ENCODE measurements at places on chromosomes 12 and 14.

- no peak for DNase-seq
Observed at GRCh38 chr12:120797677-120798642, 72.3 kb downstream of the ACADS start.

GRCh38 chr14:54364555-54365415, 32.0 kb upstream of the CDKN3 start:
- DNase-seq = no peak

GRCh38 chr14:38205949-38206665, 1.6 kb upstream of the SSTR1 start:
- no peak for DNase-seq

- DNase-seq = no peak
Observed at GRCh38 chr14:63867933-63868921, 15.4 kb downstream of the SYNE2 start.

GRCh38 chr14:100899884-100900771, 3.4 kb downstream of the RTL1 start:
- DNase-seq = peak; percentile 78

DNA sequence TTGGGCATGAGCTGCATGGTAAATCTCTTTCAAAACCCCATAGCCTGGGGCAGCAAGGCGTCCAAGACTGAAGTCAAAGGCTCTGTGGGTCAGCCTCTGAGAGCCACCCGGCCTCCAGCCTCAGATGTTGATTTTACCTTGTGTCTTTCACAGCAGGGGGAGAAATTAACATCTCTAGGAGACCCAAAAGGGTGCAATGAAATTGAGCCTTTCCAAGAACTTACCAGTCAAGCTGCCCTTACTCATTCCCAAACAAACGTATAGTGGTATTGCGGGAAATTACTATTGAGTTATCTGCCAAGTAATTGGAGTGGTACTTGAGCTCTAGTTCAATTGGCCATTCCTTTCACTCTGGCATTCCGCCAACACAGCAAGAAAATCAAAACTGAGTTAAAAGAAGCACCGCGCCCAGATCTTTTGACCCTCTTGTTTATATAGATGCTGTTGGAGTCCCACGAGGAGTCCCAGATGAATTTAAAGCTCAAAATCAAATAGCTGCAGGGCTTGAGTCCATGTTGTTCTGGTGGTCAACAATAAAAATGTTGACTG, 380.7 kb upstream of the SYT1 start:
- no peak for DNase-seq

DNA sequence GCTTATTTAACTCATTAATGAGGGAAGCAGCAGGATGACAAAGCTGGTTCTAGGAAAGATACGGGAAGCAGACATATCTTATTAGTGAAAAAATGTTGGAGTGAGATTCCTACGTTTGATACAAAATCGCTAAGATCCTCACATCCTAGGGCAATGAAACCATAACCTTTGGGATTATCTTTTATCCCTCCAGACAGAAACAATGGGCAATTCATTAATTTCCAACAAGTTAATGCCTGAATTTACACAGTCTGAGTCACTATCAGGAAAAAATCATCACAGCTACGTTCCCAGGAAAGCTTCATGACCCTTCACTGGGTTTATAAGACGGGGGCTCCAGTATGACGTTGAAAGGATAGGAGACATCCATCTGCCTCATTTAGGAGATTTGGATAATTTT, 45.0 kb downstream of the SLC24A4 start:
- DNase-seq = no peak

DNA sequence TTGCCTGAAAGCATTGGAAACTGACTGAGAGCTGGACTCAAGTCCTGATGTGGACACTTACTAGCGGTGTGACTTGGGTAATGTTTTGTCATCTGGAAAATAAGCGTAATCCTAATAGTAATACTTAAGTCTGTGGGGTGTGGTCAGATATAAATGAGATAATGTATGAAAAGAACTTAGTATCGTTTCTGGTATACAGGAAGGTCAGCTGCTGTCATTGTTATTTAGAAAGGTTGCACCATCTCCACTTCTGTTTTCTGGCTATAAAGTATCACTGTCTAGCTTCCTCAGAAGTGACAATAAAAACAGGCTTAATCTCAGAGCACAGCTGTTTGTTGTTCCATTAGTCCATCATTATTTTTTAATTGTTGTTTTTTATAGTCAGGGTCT, 34.1 kb upstream of the TUBA1C start:
- DNase-seq = no peak

GRCh38 chr12:69511016-69511415, 40.8 kb downstream of the FRS2 start:
- DNase-seq = no peak

DNA sequence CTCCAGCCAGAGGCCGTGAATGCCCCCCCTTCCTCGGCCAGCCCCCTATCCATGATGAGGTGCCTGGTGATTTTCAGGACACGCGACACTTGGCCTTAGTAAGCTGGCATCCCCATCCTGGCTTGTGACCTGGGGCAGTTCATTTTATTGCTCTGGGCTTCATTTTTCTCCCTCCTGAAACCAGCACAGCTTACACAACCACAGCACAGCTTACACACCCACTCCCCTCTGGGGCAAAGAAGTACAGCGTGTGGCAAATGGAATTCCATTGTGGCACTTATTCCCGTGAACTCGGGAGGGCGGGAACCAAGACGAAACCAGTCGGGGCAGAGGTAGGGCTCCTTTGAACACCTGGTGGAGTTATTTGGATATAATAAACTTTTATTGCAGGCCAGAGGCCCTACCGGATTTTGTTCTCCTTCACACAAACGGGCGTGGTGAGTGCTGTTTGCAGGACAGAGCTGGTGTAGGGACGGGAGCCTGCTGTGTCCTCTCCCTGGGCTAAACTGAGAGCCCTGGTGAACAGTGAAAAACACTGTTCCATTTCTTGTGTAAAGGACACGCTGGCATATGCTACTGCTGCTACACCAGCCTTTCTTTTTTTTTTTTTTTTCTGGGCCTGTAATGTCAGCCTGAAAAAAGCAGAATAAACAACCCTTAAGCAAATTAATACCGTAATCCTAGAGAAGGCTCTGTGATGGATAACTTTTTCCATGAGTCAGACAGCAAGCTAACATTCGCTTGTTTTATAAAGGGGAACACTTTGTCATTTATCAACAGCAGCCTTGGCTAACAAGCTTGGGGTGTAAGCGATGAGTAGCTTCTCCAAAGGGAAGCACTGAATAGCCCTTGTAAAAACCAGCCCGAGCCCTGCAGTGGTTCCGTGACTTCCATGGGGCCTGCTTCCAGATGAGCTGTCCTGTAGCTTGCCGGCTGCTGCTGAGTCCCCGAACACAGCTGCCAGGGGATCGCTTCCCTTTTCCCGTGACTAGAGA, 29.3 kb downstream of the CD9 start:
- no peak for DNase-seq

DNA sequence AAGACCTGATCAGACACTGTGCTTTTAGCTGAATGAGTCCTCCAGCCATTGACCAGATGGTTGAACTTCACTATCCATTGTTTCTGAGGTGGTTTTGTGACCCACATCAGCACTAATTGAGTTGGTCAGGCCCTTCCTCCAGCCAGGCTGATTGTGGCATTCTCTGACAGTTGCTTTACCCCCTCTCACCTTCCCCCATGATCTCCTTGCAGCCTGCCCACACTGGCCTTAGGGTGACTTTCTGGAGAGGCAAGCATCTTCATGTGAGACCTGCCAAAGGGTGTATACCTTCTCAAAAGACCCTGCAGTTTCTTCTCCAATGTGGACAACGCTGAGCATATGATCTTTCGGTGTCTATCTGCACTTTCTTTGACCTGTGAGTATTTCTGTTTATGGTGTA, 83.9 kb downstream of the GPATCH2L start:
- DNase-seq = no peak

GRCh38 chr12:80632835-80633234, 74.6 kb upstream of the MYF6 start:
- peak; percentile 93 for DNase-seq

GRCh38 chr12:80325167-80325959, 118.7 kb upstream of the PTPRQ start:
- peak; percentile 66 for DNase-seq

GRCh38 chr12:116665666-116666304, 72.1 kb downstream of the SPRING1 start:
- no peak for DNase-seq

DNA sequence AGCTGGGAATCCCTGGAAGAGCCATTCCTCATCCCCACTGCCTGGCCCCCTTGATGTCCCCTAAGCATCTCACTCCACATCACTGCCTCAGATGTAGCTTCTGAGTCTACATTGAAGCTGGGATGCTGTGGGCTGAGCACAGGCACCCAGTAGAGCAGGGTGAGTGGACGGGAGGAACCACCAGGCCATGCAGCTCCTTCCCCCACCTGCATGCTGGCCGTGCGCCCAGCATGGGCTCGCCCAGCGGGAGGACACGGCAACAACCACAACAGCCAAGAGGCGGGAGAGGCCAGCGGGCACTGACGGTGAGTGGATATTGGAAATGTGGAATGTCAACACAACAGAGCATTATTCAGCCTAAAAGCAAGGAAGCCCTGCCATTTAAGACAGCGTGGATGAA, 310.9 kb downstream of the ADGRD1 start:
- no peak for DNase-seq

DNA sequence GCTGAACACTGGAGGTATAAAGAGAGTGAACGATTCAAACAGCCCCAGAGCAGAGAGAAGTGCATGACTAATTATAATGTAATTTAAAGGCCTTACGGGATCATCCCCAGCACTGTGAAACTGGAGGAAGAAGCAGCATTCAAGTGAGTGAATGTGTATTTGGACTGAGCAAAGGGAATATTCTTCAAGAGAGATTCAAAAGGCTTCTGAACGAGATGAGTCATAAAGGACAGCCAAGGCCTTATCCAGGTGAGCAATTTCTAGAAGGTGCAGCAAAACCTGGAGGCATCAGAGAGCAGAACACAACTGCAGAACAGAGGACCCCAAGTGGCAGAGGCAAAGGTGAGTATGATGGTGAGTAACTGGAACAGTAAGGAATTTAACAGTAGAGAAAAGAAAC, 127.2 kb downstream of the BCAT1 start:
- DNase-seq = no peak

DNA sequence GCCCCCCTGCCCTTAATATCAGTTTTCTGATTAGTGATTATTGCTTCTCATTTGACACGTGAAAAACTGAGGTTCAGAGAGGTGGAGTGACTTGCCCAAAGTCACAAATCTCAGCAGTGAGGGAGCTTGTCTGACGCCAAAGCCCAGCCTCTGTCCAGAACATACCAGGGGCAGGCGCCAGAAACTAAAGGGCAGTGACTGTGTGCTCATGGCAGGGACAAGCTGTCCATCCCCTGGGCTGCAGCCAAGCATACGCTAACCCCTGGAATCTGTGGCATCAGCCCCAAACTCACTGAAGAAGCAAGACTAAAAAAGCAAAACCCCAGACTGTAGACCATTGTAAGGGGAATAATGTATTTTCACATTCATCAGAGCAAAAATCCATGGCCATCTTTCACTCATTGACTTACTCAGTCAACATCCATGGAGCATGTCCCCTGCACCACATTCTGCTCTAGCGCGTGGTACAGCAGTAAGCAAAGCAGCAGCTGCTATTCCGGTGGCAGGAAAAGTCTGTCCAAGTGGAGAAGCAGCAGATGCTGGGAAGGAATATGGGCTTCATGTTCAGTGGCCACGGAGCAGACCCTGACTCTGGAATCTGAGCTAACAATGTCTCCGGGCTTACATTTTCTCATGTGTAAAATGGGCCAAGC, 1.5 kb upstream of the SERPINA4 start:
- DNase-seq = no peak

Data from endodermal cell (in vitro differentiated cells).